ENCODE measurements at places on chromosomes 6 and 20.

- DNase-seq, result no peak
Measured at GRCh38 chr6:11731423-11731822, 47.2 kb downstream of the ADTRP start.

DNA sequence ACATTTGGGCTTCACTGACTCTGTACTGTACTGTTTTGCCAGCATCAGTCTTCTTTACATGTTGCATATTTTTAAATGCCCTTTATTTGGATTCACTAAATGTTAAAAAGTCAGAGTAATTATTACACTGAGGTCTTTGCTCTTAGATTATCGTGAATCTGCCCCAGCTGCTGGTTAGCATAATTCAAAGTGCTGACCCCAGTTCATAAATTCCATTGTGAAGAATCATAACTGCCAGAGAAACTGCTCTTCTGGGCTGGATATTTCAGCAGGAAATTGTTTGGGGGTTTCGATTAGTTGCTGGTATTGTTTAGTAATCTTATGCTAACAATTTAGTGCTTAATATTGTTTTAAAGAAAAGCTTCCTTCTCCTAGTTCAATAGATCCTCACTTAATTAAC, 682.1 kb upstream of the MAP3K7 start:
- no peak for DNase-seq

DNA sequence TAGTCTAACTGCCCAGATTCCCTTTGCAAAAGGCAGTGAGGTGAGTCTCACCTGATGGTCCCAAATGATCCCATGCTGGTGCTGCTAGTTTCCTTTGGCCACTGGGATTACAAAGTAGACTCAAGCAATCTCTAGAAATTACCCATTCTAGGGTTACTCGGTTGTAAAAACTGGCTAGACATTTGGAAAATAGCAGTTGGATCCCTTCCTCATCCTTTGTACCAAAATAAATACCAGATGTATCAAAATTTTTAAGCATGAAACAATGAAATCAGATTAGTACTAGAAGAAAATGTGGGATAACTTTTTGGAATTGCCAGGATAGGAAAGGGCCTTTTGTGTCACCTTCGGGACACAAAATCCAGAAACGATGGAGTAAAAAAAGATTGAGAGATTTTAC, 112.9 kb upstream of the TOP1 start:
- DNase-seq, result no peak

DNA sequence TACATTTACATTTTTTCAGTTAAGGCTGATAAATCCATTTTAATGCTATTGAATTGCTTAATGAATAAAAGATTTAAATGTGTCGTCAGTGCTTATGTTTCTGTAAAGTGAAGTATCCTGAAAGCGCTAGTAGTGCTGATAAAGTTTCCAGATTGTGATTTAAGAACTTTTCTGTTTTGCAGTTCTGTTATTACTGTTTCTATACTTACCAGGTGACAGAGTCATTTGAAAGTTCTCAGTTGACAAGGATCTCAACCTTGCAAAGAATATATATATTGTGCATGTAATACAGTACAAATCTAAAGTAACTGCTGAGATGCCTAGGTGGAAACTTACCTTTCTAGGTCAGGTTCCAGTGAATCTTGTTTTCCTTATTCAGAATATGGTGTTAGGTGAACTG, 201.8 kb downstream of the ARID1B start:
- DNase-seq, result no peak

GRCh38 chr20:5489601-5490000, 172.8 kb upstream of the PROKR2 start:
- DNase-seq, result no peak

DNA sequence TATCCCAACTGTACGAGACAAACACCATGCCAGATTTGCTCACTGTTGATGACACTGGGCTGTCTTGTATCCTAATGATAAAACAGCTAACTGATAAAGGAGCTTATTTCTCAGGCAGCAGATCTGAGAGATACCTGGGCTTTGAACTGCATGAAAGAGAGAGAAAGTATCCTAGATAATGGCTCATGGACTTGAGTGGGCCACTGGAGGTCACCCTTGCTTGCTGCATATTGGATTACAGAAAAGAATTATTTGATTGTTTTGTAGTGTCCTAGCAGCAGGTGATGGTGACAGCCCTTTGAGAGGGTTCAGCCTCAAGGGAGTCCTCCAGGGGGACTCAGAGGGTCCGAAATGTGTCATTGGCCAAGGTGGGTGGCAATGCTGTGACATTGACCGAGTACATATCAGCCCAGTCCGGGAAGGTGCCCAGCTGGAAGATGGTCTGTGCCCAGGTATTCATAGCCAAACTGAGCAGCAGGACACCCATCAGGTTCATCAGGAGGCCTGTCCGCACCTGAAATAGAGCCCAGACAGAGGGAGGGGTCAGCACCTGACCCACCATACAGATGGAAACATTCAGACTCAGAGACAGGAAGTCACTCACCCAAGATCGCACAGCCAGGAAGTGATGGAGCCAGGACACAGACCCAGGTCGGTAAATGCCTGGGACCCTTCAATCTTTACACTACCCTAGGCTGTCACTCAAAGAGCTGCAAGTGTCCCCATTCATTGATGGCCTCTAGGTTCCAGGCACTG, 9.4 kb upstream of the OCSTAMP start:
- DNase-seq, result no peak

DNA sequence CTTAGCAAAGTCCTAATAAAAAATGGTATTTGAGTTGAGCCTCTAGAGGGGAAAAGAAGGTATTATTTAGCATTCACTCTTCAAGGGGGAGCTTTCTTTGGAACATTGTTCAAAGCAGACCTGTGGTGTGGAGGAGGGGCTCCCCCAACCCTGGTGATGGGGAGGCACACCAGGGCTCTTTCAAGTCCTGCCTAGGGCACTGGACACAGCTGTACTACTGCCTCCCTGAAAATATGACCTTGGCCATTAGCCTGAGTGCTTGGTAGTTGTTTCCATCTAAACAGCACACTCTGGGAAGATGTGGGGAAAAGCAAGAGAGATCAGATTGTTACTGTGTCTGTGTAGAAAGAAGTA, 215.1 kb upstream of the CNR1 start:
- no peak for DNase-seq

DNA sequence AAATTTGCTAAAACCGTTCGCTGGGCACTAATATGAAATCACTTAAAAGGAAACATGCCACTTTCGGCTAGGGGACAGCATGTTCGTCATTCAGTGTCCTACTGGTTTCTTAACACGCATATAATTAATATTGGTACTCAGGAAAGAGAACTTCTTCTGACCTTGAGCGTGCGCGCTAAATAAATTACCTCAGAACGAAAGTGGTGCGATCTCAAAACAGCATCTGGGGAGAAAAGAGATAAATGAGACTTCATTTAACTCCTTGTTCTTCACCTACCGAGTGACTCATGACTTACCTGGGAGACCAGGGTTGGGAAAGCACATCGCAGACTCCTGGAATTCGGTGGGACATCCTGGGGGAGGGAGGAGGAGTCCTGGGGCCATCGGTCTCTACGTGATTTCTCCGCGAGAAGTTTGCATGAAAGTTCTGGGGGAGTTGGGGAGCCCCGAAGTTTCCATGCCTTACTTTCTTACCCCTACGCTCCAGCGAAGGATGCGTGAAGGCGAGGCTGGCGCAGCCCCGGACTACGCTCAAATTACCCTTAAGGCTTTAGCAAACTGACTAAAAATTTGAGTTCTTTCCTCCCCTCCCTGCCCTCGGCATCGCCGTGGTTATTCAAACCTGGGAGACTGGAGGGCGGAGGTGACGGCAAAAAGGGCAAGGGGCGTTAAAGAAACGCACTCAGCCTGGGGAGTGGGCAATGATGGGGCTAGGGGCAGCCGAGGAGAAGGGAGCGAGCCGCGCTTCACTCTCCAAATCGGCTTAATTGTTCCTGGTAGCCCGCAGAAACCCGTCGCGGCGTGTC, 1.1 kb upstream of the BEND6 start:
- peak; percentile 19 for DNase-seq

GRCh38 chr20:4795394-4795793, 73.7 kb downstream of the PRND start:
- DNase-seq, result no peak

DNA sequence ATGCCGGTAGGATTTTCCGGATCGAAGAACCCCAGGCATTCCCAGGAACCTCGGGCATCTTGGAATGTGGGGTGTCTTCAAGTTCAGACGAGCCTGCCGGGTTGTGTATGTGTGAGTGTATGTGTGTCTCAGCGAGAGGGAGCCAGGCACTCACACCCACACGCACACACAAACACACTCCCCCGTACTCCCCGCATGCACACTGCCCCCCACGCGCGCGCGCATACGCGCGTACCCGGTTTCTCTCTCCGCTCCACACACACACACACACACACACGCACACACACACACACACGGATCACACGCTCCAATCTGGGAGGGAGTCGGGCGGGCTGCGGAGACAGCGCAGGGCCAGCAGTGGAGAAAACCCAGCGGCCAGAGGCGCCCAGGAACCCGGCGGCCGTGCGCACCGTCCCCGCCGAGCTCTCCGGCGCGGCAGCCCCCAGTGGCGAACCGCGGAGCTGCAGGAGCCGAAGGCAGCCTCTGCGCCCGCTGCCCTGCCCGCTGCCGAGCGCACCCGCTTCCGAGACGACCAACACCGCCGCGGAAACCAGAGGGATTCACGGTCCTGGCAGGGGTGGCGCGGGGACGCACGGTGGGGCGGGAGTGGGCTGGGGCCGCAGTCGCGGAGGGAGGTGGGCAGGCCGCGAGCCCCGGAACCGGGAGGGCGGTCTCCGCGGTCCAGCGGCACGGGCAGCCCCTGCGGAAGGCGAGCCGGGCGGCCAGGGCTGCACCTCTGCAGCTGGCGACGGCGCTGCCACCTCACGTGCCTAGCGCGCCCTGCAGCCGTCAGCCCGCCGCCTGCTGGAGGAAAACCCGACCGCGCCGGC, at the start of gene LRFN2:
LRFN2 (minus strand) TSS at position 125 of the 830 bp plus-strand sequence.
- peak; percentile 77 for DNase-seq

- DNase-seq, result no peak
Measured at GRCh38 chr6:3876101-3876500, 26.9 kb downstream of the FAM50B start.

- DNase-seq, result no peak
Measured at GRCh38 chr6:14750059-14750661, 495.7 kb upstream of the JARID2 start.

GRCh38 chr20:57509665-57510237, 15.2 kb downstream of the CTCFL start:
- no peak for DNase-seq

GRCh38 chr20:50592282-50593004, 82.3 kb downstream of the PTPN1 start:
- no peak for DNase-seq

GRCh38 chr20:48944663-48945297, 23.3 kb downstream of the ARFGEF2 start:
- no peak for DNase-seq

- DNase-seq, result no peak
Measured at GRCh38 chr6:99841297-99841696, 152.7 kb downstream of the MCHR2 start.

DNA sequence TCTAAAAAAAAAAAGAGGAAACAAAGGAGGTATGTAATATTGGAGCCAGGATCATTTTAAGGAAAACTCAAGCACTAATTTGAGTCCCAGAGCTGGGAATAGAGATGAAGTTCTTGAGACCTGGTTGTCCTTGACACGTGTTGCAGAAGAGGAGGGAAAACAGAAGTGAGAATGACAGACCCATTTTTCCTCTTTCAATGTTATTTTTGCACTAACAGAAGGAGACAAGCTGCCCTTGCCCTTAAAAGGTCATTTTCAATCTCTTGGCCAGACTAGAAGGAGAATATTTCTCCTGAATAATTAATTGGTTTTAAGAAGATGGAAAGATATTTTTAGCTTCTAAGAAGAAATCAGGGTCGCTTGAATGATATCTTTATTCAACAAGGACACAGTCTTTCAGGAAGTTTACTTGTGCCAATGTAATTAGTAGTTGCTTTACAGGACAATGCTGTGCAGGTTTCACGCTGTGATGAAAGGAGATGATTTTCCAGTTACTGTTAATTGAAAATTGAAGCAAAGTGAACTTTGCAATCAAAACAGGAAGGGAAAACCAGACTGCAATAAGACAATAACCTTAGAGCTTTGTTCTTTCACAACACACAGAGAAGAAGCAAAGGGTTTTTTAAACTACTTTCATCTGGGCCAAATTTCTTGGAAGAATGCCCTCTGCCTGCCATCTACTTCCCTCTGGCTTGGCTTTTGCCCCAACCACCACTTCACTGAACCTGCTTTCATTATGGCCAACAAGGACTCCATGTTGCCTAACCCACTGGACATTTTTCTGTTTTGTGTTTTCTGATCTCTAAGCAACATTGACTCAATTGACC, 107.8 kb upstream of the SHLD1 start:
- no peak for DNase-seq

- no peak for DNase-seq
Measured at GRCh38 chr20:45291526-45291925, 15.1 kb upstream of the RBPJL start.

DNA sequence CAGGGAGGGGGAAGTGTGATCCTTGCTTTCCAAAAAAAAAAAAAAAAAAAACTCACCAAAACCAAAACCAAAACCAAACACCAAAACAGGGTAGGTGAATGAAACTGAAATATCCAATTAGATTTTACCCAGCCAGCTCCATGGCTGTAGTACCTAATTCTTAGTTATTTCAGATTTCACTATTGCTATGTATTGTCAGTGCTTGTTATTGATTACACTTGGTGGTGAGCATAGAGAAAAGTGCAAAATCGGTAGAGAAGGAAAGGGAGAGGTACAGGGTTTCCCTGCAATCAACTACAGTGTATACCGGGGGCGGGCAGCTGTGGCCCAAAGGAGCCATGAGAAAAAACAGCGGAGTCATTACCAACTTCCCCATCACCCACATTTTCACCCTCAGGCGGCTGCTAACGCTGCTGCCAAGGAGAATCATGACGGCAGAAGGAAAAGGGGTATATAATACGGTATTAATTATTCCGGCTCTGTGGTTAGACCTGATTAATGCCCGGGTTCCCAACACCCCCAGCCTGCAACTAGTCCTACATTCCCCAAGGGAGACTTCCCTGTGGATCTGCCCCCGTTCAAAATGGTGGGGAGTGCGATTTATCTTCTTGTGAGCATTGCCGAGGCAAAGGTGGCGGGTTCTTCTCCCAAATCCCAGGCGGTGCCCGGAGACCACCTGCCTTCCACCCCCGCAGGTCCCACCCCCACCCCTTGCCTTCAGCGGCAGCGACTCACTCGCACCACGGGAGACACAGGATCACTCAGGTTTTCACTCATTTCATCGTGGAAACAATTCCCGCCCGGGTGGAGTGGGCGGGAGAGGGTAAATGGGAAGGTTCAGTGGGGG, at the start of gene C6orf62:
C6orf62 (minus strand) TSS at position 30 of the 847 bp plus-strand sequence. CDS start 486 bp downstream, outside the sequence.
- peak; percentile 55 for DNase-seq

GRCh38 chr6:25320459-25320858, 41.3 kb downstream of the CARMIL1 start:
- DNase-seq, result no peak

All from activated T-cell treated with anti-CD3 and anti-CD28 coated beads, Interleukin-2, amount 50 U/mL, for 1 hour (primary cell).